ENCODE measurements at places on chromosomes 16 and 17.
A peak's percentile ranks its signal among the peaks of the same experiment; 100 is the strongest.

GRCh38 chr17:35731239-35731916, at the start of gene RASL10B:
TSS of gene RASL10B (plus strand) at chr17:35731639. CDS start at chr17:35735185, 3,546 bp downstream.
- no peak for DNase-seq

GRCh38 chr16:27285676-27286196, 17.2 kb upstream of the NSMCE1 start:
- no peak for DNase-seq

- no peak for DNase-seq
Measured at GRCh38 chr17:76870377-76870714, 2.1 kb downstream of the MGAT5B start.

- no peak for DNase-seq
Measured at GRCh38 chr17:13518261-13519000, 83.3 kb downstream of the HS3ST3A1 start.

DNA sequence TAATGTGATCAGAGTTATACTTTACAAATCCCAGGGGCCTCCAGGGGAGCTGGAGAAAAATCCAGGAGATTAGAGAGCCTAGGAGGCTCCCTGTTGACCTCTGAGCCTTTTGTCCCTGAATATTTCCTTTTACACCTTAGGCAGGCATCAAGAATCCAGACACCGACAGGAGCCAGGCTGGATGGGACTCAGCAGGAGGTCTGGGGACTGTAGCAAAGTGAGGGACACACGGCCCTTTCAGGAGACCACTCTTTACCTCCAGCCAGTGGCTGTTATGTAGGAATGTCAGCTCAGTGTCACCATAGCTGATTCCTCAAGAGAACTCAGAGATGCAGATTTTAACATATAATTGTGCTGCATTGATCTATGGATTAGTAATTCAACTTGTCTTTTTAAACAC, 198.4 kb downstream of the SHISA9 start:
- DNase-seq = no peak

DNA sequence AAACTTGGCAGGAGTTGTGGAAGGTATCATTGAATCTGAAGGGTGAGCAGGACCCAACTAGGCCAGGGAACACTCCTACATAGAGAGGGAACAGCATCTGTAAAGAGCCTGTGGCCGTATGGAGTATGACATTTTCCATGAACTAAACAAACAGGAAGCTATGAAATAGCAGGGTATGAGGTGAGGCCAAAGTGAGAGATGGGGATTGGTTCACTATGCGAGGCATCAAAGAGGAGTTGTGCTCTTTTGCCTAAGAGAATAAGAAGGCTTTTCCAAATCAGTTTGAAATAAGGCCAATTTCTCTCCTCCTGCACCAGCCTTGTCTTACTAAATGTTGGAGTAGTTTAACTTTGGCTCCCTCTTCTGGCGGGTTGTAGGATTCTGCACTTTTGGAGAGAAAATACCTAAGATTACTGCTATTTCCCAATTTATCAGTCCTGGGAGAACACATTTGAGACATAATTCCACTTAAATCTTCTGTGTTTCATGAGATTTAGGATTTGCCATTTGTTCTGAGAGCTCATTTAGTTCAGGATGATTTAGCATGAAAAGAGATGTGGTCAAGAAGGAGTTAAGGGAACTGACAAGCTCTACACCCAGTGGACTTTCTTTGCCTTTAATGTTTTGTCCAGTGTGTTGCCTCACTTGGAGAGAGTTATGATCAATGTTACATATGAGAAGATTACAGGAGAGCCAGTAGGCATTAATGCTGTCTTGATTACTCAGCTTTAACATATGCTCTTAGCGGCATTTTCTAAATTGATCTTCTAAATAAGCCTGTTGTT, 55.4 kb downstream of the TNRC6C start:
- DNase-seq = peak; percentile 36

DNA sequence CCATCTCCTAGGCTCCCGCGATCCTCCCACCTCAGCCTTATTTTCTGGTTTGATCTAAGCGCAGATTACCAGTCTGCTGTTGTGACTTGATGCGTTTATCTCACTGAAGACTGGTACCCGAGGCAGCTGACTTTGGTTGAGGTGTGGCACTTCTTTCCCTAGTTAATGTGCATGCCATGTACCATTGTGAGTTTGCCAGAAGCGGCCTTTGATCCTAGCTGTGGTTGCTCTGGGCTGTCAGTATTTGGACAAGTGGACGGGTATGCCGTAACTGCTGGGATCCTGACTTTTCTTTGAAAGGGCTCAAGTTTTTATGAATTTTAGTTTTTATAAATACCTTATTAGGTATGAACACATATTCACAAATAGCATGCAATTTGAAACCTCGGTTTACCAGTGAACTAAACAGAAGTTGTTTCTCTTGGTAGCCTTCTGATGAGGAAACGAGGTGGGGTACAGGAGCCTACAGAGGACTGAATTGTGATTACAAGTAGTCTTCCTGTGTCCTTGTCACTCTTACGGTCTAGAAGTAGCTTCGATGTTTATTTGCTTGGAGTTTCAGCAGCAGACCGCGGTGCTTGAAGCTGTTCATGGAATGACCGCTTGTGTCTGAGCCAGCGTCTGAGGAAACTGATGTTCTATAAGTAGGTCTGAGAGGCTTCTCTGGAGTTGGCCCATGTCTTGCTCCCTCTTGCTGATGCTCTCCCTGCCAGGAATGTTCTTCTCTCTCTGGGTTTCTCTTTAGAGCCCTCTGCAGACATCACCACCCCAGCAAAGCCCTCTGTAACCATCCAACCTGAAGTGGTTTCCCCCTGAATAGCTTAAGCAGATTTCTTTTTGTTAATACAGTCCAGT, 40.0 kb downstream of the SEC14L1 start:
- DNase-seq = no peak

GRCh38 chr16:64712026-64712425, 409.8 kb downstream of the CDH11 start:
- no peak for DNase-seq

- no peak for DNase-seq
Measured at GRCh38 chr16:85615014-85615851, 2.1 kb downstream of the GSE1 start.

- no peak for DNase-seq
Measured at GRCh38 chr16:65455761-65456160, 333.9 kb upstream of the CDH11 start.

- no peak for DNase-seq
Measured at GRCh38 chr17:18181358-18181757, 2.3 kb upstream of the ALKBH5 start.

DNA sequence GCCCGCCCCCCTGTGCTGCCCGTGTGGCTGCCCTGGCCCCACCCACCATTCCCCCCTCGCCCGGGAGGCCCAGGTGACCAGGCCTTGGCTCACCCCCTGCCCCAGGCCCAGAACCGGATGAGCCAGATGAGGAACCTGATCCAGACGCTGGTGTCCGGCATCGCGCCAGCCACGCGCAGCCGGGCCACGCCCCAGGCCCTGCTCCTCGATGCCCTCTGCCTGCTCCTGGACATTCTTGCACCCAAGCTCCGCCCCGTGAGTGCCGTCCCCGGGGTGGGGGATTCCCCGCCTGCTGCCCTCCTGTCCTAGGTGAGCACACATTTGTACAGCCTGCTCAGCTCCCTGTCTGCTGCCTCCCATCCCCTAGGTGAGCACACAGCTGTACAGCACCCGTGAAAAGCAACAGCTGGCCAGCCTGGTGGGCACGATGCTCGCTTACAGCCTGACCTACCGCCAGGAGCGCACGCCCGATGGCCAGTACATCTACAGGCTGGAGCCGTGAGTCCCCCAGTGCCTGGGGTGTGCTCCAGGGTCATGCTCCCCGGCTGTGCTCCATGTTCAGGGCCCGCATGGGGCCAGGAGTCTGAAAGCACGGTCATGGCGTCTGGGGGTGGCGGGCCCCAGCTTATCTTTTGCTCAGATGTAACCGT, 4.8 kb downstream of the GNG13 start:
- no peak for DNase-seq

- no peak for DNase-seq
Measured at GRCh38 chr17:49696233-49696761, 11.5 kb downstream of the SLC35B1 start.

- DNase-seq = no peak
Measured at GRCh38 chr17:16915752-16916556, 56.0 kb downstream of the TNFRSF13B start.

Measured in NCI-H1092 (cell line).